Fibroblast of lung (primary cell): ENCODE measurements at places on chromosomes 7 and 10.

- DNase-seq, result no peak
These were observed 9.1 kb upstream of the DMBT1 start for GRCh38 chr10:122551450-122551849.

DNA sequence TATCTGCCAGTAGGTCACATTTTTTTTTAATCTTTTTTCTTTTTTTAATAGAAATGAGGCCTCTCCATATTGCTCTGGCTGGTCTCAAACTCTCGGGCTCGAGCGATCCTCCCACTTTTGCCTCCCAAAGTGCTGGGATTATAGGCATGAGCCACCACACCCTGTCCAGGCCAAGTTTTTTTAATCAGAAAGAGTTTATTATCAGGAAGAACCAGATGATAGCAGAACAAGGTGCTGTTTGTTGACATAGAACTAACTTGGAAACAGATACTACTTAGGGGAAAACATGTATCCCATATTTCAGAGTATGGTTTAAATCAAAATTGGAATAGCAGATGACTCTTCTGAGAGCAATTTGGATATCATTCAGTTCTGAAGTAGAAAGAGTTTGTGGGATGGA lies 118.6 kb downstream of the NRF1 start:
- DNase-seq, result no peak

GRCh38 chr7:43136064-43136463 lies 23.6 kb downstream of the HECW1 start:
- DNase-seq, result no peak

DNA sequence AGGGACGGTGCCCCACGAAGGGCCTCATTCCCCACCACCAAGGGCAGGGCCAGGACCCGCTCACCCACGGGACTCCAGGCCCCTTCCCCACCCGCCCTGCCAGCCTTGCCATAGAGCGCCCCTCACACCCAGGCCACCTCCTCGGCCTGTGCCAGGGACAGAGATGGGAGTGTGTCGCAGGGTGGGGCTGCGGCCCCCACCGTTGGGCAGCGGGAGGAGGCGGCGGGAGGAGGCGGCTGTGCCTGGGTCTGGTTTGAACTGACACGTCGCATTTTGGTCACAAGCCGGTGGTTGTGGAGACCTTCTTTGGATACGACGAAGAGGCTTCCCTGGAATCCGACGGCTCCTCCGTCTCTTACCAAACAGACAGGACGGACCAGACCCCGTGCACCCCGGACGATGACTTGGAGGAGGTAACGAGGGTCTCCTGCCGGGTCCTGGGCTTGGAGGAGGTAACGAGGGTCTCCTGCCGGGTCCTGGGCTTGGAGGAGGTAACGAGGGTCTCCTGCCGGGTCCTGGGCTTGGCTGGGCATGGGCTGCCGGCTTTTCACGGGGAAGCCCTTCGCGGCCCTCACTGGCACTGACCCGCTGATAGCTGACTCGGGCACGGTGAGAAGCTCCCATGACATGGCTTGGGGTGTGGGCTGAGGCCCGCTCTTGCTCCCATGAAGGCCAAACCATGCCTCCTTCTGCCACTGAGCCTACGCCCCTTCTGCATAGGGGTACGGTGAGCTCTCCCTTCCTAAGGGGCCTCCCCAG lies 46.4 kb upstream of the DPYSL4 start:
- no peak for DNase-seq

DNA sequence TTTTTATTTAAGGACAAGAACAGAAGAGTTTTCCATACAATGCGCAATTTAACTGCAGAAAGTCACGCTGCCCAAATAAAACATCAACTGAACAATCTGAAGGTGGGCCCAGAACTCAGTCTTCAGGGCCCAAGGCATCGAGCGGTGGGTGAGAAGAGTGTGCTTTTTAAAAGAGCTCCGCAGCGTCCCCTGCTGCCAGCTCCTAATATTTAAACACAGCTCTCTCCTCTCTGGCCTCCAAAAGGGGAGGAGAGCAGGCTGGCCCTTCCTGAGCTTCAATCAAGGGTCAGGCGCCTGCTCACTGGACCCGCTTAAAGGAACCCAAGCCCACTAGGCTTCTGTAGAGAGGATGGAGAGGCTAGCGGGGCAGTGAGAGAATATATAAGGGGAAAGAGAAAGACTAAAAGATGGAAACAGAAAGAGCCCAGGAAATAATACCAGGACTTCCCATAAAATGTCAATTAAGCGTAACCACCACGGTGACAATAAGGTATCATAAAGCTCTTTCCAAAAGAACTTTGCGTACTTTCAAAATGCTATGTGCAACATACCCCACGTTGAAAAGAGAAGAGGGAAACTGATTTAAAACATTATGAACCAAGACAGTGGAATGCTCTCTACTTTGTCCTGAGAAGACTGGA lies 2.8 kb downstream of the FAM53B start:
- DNase-seq, result peak; percentile 80

GRCh38 chr10:131724891-131725580 lies 175.8 kb upstream of the PPP2R2D start:
- DNase-seq, result no peak

DNA sequence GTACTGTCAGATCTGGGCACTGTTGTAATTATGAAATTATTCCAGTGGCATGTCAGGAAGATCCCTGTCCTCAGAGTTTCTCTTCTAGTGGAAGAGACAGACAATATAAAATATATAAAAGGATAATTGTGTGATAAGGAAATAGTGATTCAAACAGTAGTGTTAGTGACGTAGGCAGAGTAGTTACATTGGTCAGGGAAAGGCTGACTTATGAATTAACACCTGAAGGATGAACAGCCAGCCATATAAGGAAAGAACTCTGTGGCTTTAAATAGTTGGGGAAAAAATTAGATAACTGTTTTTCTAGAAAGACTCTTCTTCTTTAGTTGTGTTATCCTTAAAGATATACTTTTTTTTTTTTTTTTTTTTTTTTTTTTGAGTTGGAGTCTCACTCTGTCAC lies 37.7 kb downstream of the WAC start:
- DNase-seq, result no peak

DNA sequence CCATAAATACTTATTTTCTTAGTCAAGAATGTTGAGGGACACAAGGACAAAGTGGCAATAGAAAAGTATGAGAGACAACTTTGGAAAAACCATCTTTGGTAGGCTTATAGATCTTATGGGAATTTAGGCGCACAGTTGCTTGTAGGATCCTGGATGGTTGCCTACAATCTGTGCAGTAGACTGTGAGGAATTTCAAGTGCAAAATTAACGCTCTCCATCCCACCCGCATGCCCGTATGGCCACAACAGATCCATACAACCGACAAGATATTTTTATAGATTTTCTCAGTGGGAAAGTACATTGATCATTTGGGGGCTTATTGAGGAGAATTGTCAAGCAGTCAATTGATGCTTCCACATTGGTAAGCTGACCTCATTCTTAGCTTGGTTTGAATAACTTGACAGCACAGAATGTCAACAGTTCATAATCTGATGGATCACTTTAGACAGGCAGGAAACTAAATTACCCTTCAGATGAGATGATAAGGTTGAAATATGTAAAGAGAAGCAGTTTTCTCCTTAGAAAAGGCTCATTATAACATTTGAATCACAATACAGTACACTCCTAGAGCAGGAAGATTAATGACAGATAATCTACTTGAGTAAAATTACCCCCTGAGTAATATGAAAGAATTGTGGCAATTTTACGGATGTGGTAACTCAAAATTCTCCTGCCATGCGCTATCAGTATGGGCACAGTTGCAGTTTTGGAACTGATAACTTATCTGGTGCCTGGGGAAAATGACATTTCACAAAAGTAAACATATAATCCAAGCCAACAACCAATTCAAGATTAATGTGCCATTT lies 479.7 kb downstream of the KIF20B start:
- peak; percentile 95 for DNase-seq

DNA sequence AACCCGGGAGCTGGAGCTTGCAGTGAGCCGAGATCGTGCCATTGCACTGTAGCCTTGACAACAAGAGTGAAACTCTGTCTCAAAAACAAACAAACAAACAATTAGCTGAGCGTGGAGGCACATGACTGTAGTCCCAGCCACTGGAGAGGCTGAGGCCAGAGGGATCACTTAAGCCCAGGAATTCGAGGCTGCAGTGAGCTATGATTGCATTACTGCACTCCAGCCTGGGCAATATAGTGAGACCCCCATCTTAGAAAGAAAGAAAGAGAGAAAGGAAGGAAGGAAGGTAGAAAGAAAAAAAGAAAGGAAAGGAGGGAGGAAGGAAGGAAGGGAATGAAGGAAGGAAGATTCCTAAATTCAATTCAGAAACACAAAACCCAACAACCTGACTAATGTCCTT lies 141.3 kb upstream of the TNRC18 start:
- no peak for DNase-seq

DNA sequence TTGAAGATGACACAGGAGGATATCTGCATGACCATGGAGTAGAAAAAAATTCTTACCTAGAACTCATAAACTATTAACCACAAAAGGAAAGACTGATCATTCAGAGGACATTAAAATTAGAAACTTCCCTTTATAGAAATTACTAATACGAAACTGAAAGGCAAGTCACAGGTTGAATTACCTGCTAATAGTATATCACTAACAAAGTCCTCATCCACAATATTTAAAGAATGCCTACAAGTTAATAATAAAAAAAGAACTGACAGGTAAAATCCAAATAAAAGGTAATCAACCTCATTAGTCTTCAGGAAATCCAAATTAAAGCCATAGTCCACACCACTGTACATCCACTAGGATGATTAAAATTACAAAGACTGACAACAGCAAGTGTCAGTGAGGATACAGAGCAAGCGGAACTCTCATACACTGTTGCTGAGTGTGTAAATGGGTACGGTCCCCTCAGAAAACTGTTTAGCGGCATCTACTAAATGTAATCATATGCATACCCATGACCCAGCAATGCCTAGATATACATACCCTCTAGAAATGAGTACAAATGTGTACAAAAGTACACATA lies 71.2 kb downstream of the ARHGAP21 start:
- no peak for DNase-seq

- no peak for DNase-seq
These were observed 264.6 kb upstream of the BMPER start for GRCh38 chr7:33640741-33641140.

- DNase-seq, result no peak
These were observed 658.0 kb downstream of the TYW1 start for GRCh38 chr7:67654642-67655041.

- DNase-seq, result no peak
These were observed 178.5 kb downstream of the KCNMA1 start for GRCh38 chr10:77458986-77459590.

DNA sequence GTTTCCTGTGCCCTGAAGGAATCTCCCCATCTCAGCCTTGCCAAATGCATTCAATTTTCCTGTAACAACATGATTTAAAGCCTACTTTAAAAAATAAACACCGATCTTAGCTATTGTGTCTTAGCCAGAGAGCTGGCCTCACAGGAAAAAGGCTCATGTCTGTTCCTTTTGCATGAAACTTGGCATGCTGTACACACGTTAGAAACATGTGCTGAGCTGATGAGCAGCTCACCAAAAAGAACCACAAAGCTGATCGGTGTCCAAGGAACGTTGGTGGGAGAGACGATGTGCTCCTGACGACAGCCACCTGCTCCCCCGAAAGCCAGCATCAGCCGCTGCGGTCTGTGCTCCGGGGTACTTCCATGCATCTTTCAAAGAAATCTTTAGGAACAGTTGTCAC lies 135.9 kb downstream of the ADARB2 start:
- DNase-seq, result no peak

GRCh38 chr10:114647545-114648138 lies 10.4 kb downstream of the ABLIM1 start:
- DNase-seq, result peak; percentile 71

- no peak for DNase-seq
These were observed 29.5 kb downstream of the LRRC17 start for GRCh38 chr7:102942181-102942866.

DNA sequence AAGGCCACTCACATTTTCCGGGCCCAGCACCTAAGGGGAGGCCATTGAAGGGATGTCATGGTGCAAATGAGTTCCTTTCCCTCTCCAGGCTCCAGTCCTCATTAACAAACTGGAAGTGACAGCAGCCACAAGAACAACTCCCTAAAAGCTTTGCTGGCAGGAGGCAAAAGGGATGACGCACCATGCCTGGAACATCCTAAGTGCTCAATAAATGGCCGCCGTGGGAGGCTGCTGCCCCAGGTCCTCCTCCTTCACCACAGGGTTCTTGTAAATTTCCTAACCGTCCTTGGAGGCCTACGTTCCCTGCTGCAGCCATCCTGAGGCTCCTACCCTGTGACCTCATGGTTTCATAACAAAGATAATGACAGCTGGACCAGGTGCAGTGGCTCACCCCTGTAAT lies 41.3 kb upstream of the CAMK1D start:
- DNase-seq, result no peak

GRCh38 chr10:133158756-133159610 lies 1.0 kb upstream of the KNDC1 start:
- no peak for DNase-seq

DNA sequence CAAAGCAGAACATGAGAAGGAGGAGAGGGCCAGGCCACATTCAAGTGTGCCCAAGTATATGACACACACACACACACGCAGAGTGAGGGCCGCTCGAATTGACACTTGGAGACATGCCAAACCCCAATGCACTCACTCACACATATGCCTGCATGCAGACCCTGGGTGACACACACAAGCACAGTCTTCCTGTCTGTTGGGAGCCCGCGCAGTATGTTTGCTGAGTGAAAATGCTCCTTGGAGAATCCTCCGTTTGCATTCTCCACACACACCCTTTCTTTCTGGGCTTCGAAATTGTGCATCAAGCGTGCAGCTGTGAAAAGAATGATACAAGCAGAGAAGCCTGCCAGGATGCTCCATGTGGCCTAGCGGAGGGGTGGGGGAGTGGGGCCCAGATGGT lies 120.9 kb downstream of the PLXNA4 start:
- peak; percentile 13 for DNase-seq

DNA sequence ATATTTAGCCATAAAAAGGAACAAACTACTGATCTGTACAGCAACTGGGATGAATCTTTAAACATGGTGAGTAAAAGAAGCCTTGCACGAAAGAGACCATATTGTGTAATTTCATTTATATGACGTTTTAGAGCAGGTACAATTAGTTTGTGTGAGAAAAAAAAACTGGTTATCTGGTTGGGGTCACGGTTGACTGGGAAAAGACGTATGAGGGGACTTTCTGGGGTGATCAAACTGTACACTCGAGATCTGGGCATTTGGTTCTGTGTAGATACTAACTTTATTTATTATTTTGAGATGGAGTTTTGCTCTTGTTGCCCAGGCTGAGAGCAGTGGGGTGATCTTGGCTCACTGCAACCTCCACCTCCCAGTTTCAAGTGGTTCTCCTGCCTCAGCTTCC lies 4.2 kb downstream of the PRKRIP1 start:
- no peak for DNase-seq

DNA sequence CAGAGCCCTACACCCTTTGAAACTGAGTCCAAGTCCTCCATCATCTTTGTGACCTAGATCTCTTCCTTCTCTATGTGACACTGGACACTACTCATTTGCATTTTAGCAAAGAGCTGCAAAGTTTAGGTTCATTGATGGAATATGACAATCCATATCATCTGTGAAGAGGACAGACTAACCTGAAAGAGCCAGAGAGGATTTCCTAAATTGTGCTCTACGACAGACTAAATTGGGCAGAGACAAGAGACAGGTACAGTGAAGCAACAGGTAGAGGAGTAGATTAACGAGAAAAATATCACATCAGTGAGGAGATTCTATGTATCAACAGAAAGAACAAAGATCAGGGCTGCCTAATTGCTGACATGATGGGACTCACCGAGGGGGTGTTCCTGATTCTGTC lies at the start of gene TAS2R3:
Gene TAS2R3 (plus strand): TSS at position 301 of the 400 bp plus-strand sequence. CDS start 62 bp downstream, at position 363.
- DNase-seq, result no peak

- no peak for DNase-seq
These were observed 53.8 kb upstream of the AKR1E2 start for GRCh38 chr10:4772202-4772570.

- DNase-seq, result peak; percentile 38
These were observed 90.0 kb downstream of the PLXNA4 start for GRCh38 chr7:132486274-132486610.
